Effector memory CD8-positive, alpha-beta T cell (primary cell): ENCODE measurements at places on chromosomes 13 and 19.

- no peak for DNase-seq
These were observed 35.8 kb upstream of the TM9SF2 start for GRCh38 chr13:99465454-99465853.

- DNase-seq = no peak
These were observed 11.4 kb upstream of the IGFL1 start for GRCh38 chr19:46218160-46218559.

DNA sequence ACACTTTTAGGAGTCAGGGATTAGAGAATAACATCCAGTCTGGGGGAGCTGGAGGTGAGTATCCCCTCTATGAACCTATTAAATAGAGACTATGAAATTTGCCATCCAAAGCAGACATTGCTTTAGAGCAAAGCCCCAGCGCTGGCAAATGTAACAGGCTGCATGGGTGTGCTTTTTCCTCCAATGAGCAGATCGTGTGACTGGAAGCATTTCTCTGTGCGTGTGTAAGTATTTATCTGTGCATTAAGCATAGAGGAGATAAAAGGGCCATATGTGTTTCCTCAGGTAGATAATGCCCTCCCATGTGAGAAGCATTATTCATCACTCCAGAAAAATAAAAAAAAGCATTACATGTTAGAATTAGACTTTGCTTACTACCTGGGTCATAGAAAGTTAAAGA, 924 bp downstream of the TNFSF13B start:
- no peak for DNase-seq

GRCh38 chr13:48231080-48231479, 1.9 kb upstream of the ITM2B start:
- DNase-seq = no peak

- no peak for DNase-seq
These were observed 81.0 kb upstream of the UBAC2 start for GRCh38 chr13:99119656-99120055.

- DNase-seq = no peak
These were observed 805 bp downstream of the TMEM205 start for GRCh38 chr19:11345122-11345803.

- no peak for DNase-seq
These were observed 134.9 kb downstream of the RAP2A start for GRCh38 chr13:97568850-97569249.

- peak; percentile 79 for DNase-seq
These were observed 2.2 kb downstream of the CXCL17 start for GRCh38 chr19:42440357-42441048.

DNA sequence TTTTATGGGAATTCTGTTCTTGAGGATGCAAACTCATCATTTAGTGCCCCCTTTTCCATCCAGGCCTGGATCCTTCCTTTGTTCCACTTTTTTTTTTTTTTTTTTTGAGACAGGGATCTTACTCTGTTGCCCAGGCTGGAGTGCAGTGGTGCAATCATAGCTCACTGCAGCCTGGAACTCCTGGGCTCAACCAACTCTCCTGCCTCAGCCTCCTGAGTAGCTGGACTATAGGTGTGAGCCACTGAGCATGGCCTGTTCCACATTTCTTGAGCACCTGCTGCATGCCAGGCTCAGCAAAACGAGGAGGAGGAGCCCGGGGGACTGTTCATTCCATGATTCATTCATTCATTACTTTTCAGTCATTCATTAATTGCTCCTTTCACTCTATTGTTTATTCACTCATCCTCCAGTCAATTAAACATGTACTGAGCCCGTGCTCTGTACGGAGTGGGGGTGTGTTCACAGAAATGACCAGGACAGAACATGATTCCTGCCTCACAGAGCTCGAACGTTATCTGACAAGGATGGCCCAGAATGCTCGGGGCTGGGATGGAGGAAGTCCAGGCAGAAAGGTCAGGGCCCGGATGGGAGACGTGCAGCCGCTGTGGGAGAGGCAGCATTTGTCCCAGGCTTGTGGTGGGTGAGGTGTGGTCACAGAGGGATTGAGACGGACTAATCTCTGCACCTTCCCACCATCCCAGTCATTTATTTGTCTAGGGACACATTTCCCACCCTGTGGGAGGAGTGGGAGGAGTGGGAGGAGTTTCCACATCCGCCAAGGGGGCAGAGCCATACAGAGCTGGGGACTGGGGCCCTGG, 51.2 kb upstream of the SHKBP1 start:
- DNase-seq = no peak

DNA sequence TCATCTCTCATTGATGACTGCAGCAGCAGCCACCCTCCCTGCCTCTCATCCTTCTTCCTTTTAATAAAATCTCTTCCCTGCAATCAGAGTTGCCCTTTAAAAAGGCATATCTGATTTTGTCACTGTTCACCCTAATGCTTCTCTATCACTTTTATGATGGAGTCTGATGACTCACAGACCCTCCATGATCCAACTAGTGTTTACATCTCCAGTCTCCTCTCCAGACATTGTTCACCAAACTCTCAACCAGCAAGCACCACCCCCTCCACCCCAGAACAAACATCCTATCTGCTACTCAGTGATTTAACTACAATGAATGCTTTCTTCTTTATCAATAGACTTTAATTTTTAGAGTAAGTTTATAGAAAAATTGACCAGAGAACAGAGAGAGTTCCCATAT, 59.5 kb downstream of the TNFSF11 start:
- DNase-seq = no peak

DNA sequence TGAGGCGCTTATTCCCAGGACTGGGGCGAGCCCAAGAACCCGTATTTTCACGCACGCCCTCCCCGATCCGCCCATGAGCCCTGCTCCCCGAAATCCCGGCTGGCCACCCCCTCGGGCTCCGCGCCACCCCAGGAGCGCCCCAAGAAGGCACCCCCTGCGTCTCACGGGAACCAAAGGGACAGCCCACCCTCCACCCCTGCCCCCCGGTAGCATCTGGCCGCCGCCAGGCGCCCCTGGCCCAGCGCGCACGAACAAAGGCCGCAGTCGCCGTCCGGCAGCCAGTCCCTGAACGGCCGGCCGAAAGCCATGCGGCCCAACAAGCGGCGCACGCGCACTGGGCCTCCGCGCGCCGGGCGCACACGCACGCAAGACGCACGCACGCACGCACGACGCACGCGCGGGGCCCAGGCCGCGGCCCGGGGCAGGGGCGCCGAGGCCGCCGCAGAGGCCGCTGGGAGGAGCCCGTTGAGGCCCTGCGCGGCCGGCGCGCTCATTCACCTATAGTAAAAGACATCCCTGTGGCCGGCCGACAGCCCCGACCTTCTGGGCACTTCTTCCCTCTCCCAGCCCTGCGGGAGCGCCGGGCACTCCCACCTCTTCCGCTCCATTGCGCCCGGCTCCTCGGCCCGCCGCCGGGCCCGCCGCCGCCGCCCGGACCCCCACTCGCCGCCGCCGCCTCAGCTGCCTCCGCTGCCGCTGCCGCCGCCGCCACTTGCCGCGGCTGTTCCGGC, 476 bp downstream of the MBD3 start:
- peak; percentile 78 for DNase-seq

- no peak for DNase-seq
These were observed 298.1 kb downstream of the OLFM4 start for GRCh38 chr13:53326716-53327115.

GRCh38 chr19:13404236-13404635, 102.0 kb downstream of the CACNA1A start:
- no peak for DNase-seq

GRCh38 chr19:3554254-3555083, 2.9 kb downstream of the MFSD12 start:
- DNase-seq = peak; percentile 35

GRCh38 chr13:79447741-79448140, 33.2 kb upstream of the NDFIP2 start:
- DNase-seq = no peak

- DNase-seq = no peak
These were observed 10.5 kb downstream of the SLC25A42 start for GRCh38 chr19:19074196-19074882.

DNA sequence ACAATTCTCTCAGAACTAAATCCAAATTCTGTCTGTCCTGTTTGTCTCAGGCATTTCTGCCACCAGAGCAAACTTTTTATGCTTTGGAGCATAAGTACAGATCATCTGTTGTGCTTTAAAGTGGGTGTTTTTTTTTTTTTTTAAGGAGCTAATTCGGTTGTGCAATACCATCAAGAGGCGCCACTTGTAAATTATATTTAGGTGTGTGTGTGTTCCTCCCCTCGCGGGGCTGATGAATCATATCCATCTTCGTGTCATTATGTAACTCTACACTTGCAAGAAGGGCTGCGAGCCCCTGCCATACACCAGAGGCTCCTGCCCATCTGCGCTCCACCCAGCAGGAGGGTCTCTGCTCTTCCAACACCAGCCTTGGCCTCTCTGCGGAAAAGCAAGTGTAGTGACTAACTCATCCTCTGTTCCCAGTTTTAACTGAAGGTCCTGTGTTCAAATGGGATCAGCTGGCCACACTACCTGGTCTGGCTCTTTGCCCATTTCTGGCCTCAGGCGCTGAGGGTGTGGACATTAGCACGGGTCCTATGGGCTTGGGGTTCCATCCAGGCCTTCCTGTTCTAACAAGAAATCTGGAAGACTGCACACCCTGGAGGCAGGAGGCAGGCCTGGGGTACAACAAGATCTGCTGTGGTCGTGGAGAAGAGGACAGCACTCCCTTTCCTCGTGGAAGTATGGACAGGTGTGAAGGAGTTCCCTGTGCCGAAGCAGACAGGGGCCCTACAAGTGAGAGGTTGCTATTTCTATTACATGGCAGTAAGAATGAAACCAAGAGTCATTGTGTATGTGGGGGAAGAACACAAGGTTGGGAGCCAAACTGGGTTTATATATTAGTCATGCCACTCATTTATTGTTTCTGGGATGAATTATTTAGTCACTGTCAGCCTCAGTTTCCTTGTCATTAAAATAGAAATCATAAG, 96.1 kb upstream of the MBNL2 start:
- DNase-seq = no peak

DNA sequence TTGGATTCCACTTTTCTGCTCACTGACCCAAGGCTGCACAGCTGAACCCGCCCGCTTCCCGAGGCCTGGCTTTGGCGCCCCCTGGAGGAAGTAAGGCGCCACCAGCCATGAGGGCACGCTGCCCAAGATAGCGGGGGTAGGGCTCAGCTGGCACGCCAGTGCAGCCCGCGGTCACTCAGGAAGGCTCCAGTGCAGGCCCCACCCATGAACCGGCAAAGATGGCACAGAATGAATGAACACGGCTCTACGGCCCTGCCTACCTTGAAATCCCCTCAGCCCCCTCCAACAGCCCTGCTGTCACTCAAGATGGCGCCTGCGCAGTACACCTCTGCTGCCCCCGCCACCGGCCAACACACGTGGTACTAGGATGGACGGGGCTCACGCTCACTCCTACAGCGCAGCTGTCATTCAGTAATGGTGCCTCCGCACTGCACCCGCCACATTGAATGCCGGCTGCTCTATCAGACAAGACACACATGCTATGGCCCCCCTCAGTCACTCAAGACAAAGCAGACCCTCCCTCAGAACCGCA, 3.0 kb downstream of the PEG3 start:
- DNase-seq = no peak
